ENCODE measurements at places on chromosomes 12 and 14. TPM values are rescaled to one million over a fixed set of nuclear protein-coding genes. Genes with fewer than 3 reads are reported as not detected.
A peak's percentile ranks its signal among the peaks of the same experiment; 100 is the strongest.

DNA sequence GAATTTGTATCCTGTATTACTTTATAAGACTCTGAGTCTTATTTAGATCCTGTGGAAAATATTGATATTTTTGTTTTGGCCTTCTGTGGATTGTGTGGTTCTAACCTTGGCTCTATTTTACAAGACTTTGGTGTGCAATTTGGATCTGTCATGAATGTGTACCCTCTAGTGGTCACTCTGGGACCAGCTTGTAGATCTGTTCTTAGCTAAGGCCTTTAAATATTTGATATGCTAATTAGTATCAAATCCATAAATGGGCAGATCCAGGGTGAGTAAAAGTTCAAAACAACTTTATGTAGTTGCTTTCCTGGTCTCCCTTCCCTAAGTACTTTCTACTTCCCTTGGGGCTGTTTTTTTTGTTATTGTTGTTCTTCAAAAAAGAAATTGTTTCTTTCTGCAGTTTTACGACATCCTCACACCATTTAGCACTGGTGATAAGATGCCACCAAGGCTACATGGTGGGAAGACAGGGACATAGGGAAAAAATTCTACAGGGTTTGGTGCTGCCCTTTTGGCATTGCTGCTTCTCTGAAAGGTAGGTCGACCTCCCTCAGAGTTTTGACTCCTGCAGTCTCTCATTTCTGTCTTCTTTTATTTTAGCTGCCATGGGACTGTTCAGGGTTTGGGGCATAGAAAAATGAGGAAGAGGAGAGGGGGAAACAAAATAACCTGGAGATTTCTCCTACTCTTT, 238.5 kb downstream of the GPHN start:
- H3K4me1 ChIP-seq = peaks cover 16% of the 10 kb centered on the region
- H3K27me3 ChIP-seq = no peaks in the 10 kb centered on the region
- H3K36me3 ChIP-seq = no peaks in the 10 kb centered on the region
- no peak overlapping the region for H3K4me3 ChIP-seq

- no peaks in the 10 kb centered on the region for H3K36me3 ChIP-seq
- no peak for DNase-seq
- no peaks in the 10 kb centered on the region for H3K27me3 ChIP-seq
- H3K27ac ChIP-seq = no peak overlapping the region
These were observed 61.9 kb downstream of the PRKAB1 start for GRCh38 chr12:119729871-119730270.

- no peaks in the 10 kb centered on the region for H3K36me3 ChIP-seq
- H3K27me3 ChIP-seq = no peaks in the 10 kb centered on the region
- H3K4me3 ChIP-seq = no peak overlapping the region
These were observed 13.1 kb downstream of the KRT5 start for GRCh38 chr12:52506858-52507715.

GRCh38 chr14:101088714-101089113, 185.2 kb upstream of the RTL1 start:
- H3K27ac ChIP-seq = no peak overlapping the region
- no peak overlapping the region for H3K4me3 ChIP-seq
- DNase-seq = no peak
- no peaks in the 10 kb centered on the region for H3K36me3 ChIP-seq
- no peaks in the 10 kb centered on the region for H3K27me3 ChIP-seq

GRCh38 chr14:33738491-33738890, 212.4 kb downstream of the EGLN3 start:
- no peaks in the 10 kb centered on the region for H3K36me3 ChIP-seq
- no peak for DNase-seq
- H3K4me1 ChIP-seq = no peaks in the 10 kb centered on the region
- H3K27ac ChIP-seq = no peak overlapping the region
- H3K4me3 ChIP-seq = no peak overlapping the region
- H3K27me3 ChIP-seq = no peaks in the 10 kb centered on the region

DNA sequence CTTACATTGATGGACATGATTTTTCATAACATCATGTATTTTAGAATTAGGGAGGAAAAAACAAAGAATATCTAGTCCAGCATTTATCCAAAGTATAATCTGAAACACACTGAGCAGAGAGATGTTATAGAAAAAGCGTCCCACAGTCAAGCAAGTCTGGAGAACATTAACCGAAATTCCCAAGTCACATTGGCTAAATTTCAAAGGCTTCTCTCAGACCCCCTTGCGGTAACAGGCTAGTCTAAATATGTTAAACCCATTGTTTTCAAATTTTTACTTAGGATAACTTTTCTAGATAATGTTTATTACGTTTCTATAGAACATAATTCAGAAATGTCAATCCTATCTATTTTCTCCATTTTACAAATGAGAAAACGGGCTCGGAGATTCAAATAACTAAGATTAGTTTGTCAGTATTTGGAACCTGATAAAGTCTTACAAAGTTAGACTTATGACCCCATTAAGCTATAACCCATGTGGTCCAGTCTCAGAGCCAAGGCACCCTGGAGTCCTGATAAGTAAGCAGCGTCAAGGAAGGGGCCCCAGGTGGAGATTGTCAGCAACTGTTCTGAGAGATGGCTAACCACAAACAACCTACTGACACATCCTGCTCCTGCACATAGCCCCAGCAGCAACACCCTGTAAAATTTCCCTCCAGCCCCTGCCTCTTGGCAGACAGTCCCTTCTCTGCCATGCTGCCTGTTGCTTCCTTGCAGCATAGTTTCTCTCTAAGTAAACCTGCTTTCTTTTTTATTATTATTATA, 220.6 kb upstream of the TMEM260 start:
- no peaks in the 10 kb centered on the region for H3K36me3 ChIP-seq
- no peak overlapping the region for H3K4me3 ChIP-seq
- no peaks in the 10 kb centered on the region for H3K27me3 ChIP-seq
- no peak overlapping the region for H3K27ac ChIP-seq
- H3K4me1 ChIP-seq = no peaks in the 10 kb centered on the region
- DNase-seq = no peak

- no peak overlapping the region for H3K27ac ChIP-seq
- H3K4me1 ChIP-seq = no peaks in the 10 kb centered on the region
- DNase-seq = no peak
- no peak overlapping the region for H3K4me3 ChIP-seq
- H3K36me3 ChIP-seq = peaks cover 6% of the 10 kb centered on the region
These were observed 13.3 kb downstream of the SART3 start for GRCh38 chr12:108547686-108548085.

GRCh38 chr14:65260786-65261185, 151.7 kb upstream of the FUT8 start:
- H3K27me3 ChIP-seq = no peaks in the 10 kb centered on the region
- no peak overlapping the region for H3K4me3 ChIP-seq
- no peaks in the 10 kb centered on the region for H3K4me1 ChIP-seq
- H3K36me3 ChIP-seq = no peaks in the 10 kb centered on the region

- no peaks in the 10 kb centered on the region for H3K36me3 ChIP-seq
- no peaks in the 10 kb centered on the region for H3K4me1 ChIP-seq
- no peak for DNase-seq
- no peaks in the 10 kb centered on the region for H3K27me3 ChIP-seq
These were observed 28.6 kb upstream of the TBC1D15 start for GRCh38 chr12:71810921-71811320.

The ZC3H10 gene
- 5.4 TPM for total RNA-seq

The GLIPR1L2 gene
- 0.31 TPM for total RNA-seq

DNA sequence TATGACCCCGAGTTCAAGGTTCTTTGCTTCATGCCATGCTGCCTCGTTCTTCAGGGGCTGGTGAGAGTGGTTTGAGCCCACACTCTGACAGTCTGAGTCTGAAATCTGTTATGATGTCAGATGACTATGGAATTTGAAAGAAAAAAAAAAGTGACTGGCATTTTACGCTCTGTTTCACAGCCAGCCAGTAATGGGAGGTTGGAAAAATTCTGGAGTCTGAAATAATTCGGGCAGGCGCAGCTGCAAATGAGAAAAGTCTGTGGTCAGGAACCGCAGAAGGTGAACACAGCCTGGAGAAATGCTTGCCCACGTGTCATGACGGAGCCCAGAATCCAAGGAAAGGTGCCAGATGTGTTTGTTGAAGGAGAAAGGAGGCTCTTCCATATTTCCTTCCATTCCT, 269.8 kb upstream of the PWP1 start:
- no peak overlapping the region for H3K27ac ChIP-seq
- no peak overlapping the region for H3K4me3 ChIP-seq
- H3K27me3 ChIP-seq = no peaks in the 10 kb centered on the region
- no peak for DNase-seq
- H3K4me1 ChIP-seq = peaks cover 8% of the 10 kb centered on the region
- no peaks in the 10 kb centered on the region for H3K36me3 ChIP-seq

DNA sequence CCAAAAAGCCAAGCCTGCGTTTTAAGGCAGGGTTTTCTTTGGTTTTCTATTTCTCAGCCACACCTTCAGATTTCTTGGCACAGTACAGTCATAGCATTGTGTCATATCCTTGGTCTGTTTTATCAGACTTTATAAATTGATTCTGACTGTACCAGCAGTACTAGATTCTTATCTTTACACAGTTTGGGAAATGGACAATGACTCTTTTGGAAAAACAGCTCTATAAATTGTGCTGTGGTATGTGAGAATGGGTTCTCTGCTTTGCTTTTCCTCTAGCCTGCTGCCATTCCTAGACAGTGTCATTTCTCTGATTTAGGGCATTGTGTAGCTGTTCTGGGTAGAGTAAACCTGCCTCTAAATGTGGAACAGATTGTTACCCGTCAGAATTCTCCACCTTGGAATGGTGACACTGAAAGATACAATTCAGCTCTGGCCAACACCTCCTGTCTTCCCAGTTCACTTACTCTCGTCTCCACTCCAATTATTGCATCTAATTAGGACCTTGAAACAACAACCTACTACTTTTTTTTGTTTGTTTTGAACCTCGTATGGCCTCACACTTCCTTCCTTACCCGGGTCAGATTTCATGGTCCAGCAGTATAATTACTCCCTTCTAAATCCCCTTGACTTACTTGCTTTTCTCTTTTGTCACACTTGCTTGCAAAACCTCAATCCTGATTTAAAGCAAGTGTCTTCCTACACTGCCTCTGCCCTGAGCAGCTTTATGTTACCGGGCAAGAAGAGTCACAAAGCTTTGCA, 226.3 kb downstream of the ERC1 start:
- no peak overlapping the region for H3K4me3 ChIP-seq
- no peaks in the 10 kb centered on the region for H3K36me3 ChIP-seq
- no peak for DNase-seq
- no peaks in the 10 kb centered on the region for H3K27me3 ChIP-seq

The RPS6KL1 gene
- 4.1 TPM for total RNA-seq

GRCh38 chr12:23855813-23856212, 93.7 kb downstream of the SOX5 start:
- no peak overlapping the region for H3K4me3 ChIP-seq
- H3K27me3 ChIP-seq = no peaks in the 10 kb centered on the region
- no peak for DNase-seq

DNA sequence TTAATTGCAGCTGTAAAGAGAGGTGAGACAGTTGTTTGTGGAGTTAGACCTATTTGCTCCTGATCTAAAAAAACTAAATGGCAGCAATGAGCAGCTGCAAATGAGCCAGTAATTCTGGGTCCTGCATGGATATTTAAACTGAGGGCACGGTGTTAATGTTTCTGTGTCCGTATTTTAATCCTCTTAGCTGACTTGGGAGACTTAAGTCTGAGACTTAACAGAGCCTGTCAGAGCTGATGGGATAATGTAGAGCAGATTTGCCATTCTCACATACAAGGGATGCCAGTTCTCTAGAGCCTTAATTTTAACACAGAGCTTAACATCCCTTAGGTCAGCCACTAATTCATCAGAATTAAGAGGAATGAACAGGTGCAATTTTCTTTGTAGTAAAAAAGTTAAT, 178.6 kb upstream of the PDE3A start:
- H3K27me3 ChIP-seq = no peaks in the 10 kb centered on the region
- no peak overlapping the region for H3K4me3 ChIP-seq
- H3K4me1 ChIP-seq = no peaks in the 10 kb centered on the region
- H3K27ac ChIP-seq = no peak overlapping the region
- DNase-seq = no peak

The CPM gene
- 42.7 TPM for total RNA-seq

The CORO1C gene
- total RNA-seq = 100 TPM

The ZFHX2 gene
- total RNA-seq = 0.33 TPM

The CACNA2D4 gene
- total RNA-seq = 0.92 TPM

GRCh38 chr14:38120109-38120508, 87.6 kb upstream of the SSTR1 start:
- no peaks in the 10 kb centered on the region for H3K4me1 ChIP-seq
- H3K27me3 ChIP-seq = no peaks in the 10 kb centered on the region
- no peak overlapping the region for H3K4me3 ChIP-seq
- DNase-seq = no peak

- H3K27ac ChIP-seq = no peak overlapping the region
- no peaks in the 10 kb centered on the region for H3K27me3 ChIP-seq
- H3K36me3 ChIP-seq = no peaks in the 10 kb centered on the region
- DNase-seq = no peak
- H3K4me1 ChIP-seq = no peaks in the 10 kb centered on the region
- no peak overlapping the region for H3K4me3 ChIP-seq
These were observed 837.6 kb downstream of the VRK1 start for GRCh38 chr14:97634751-97635150.

- H3K4me1 ChIP-seq = no peaks in the 10 kb centered on the region
- H3K27ac ChIP-seq = no peak within 1 kb of the TSS
- H3K36me3 ChIP-seq = no peaks in the 10 kb centered on the region
- peak; percentile 52 for DNase-seq
- H3K4me3 ChIP-seq = peak within 1 kb of the TSS; percentile 13
- no peaks in the 10 kb centered on the region for H3K27me3 ChIP-seq
These were observed at the start of gene RASAL1 for GRCh38 chr12:113135178-113136127. RASAL1 (minus strand) TSS chr12:113135761; CDS start chr12:113135462, 299 bp downstream.

- H3K36me3 ChIP-seq = no peaks in the 10 kb centered on the region
- H3K4me1 ChIP-seq = no peaks in the 10 kb centered on the region
- no peak for DNase-seq
- no peaks in the 10 kb centered on the region for H3K27me3 ChIP-seq
These were observed 83.9 kb downstream of the BMP4 start for GRCh38 chr14:53872681-53873089.

- no peaks in the 10 kb centered on the region for H3K27me3 ChIP-seq
- no peak overlapping the region for H3K27ac ChIP-seq
- no peaks in the 10 kb centered on the region for H3K4me1 ChIP-seq
- H3K4me3 ChIP-seq = no peak overlapping the region
- DNase-seq = no peak
- H3K36me3 ChIP-seq = no peaks in the 10 kb centered on the region
These were observed 15.9 kb downstream of the FAIM2 start for GRCh38 chr12:49887536-49888401.

- DNase-seq = no peak
- peaks cover 5% of the 10 kb centered on the region for H3K4me1 ChIP-seq
- H3K27ac ChIP-seq = peak overlapping the region; percentile 85
- H3K4me3 ChIP-seq = peak overlapping the region; percentile 74
These were observed 647 bp downstream of the LGMN start for GRCh38 chr14:92747701-92748258.

GRCh38 chr14:34364201-34364600, 97.8 kb downstream of the SPTSSA start:
- DNase-seq = no peak
- no peak overlapping the region for H3K27ac ChIP-seq
- peaks cover 7% of the 10 kb centered on the region for H3K4me1 ChIP-seq
- H3K27me3 ChIP-seq = no peaks in the 10 kb centered on the region
- no peak overlapping the region for H3K4me3 ChIP-seq

GRCh38 chr12:32146074-32146873, 39.6 kb downstream of the BICD1 start:
- H3K4me3 ChIP-seq = no peak overlapping the region
- H3K4me1 ChIP-seq = no peaks in the 10 kb centered on the region
- H3K27me3 ChIP-seq = no peaks in the 10 kb centered on the region
- no peak overlapping the region for H3K27ac ChIP-seq
- no peaks in the 10 kb centered on the region for H3K36me3 ChIP-seq

The MGP gene
- total RNA-seq = 10.3 TPM

The IL22 gene
- total RNA-seq = not detected

- H3K27me3 ChIP-seq = no peaks in the 10 kb centered on the region
- no peak overlapping the region for H3K4me3 ChIP-seq
- no peak for DNase-seq
- no peaks in the 10 kb centered on the region for H3K36me3 ChIP-seq
- no peaks in the 10 kb centered on the region for H3K4me1 ChIP-seq
- no peak overlapping the region for H3K27ac ChIP-seq
These were observed 42.8 kb upstream of the TRAF3 start for GRCh38 chr14:102734436-102734835.
